ENCODE measurements at places on chromosomes 1 and 21. TPM values are rescaled to one million over a fixed set of nuclear protein-coding genes. Genes with fewer than 3 reads are reported as not detected.
A peak's percentile ranks its signal among the peaks of the same experiment; 100 is the strongest.

DNA sequence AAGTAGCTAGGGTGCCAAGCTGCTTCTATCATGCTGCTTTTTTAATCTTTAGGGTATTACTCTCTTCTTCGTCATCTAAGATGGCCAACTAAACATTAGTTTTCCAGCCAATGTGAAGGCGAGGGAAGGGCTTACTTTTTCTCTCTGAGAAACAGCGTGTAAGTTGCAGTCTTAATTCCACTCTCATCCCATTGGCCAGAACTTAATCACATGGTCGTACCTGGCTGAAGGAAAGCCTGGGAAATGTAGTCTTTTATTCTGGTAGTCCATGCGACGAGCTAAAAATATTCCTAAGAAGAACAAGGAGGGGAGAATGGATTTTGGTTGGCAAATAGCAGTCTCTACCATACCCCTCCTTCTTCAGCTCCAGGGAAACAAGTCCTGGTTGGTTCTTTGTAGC, 21.5 kb downstream of the DNAJC6 start:
- no peaks in the 10 kb centered on the region for H3K36me3 ChIP-seq
- DNase-seq, result no peak
- no peak overlapping the region for H3K4me3 ChIP-seq

GRCh38 chr1:159171688-159172501, 480 bp downstream of the CADM3 start:
- no peak for DNase-seq
- H3K27me3 ChIP-seq, result peaks cover 59% of the 10 kb centered on the region
- H3K4me1 ChIP-seq, result no peaks in the 10 kb centered on the region
- H3K36me3 ChIP-seq, result no peaks in the 10 kb centered on the region
- no peak overlapping the region for H3K27ac ChIP-seq

DNA sequence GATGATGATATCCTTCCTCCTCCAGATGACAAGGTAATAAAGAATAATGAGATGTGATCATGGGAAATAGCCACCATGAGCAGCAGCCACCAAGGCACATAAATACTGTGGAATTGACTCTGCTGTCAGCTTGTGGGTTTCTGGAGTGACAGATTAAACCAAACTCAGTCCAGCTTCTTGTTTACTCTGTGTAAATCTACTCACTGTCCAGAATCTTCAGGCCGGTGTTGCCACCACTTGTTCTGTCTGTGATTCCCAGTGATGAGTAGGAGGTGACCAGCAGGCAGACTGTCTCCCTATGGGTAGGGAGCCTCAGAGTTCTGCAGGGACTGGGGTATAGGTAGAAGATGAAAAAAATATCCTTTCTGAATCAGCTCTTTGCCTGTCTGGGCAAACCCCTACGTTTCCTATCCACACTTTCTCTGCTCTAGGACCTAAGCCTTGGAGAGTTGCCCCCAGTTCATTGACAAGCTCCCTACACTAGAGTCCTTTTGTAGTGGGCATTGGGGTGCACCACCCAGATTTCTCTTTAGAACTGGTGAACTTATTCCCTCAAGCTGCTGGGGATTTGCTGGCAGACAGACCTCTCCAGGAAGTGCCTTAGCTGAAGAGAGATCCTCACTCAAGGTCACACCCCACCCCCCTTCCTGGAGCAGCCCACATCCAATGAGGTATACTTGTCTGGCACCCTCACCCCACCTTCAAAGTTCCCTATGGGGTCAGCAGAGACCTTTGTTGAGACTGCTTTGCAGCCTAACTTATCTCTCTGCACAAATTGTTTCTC, 47.6 kb downstream of the ATP1A1 start:
- H3K27me3 ChIP-seq, result peaks cover 17% of the 10 kb centered on the region
- H3K4me1 ChIP-seq, result peaks cover 48% of the 10 kb centered on the region
- H3K4me3 ChIP-seq, result no peak overlapping the region

GRCh38 chr1:167328816-167329483, 108.3 kb downstream of the POU2F1 start:
- no peaks in the 10 kb centered on the region for H3K27me3 ChIP-seq
- no peak overlapping the region for H3K4me3 ChIP-seq
- H3K4me1 ChIP-seq, result peaks cover 8% of the 10 kb centered on the region
- no peak overlapping the region for H3K27ac ChIP-seq

DNA sequence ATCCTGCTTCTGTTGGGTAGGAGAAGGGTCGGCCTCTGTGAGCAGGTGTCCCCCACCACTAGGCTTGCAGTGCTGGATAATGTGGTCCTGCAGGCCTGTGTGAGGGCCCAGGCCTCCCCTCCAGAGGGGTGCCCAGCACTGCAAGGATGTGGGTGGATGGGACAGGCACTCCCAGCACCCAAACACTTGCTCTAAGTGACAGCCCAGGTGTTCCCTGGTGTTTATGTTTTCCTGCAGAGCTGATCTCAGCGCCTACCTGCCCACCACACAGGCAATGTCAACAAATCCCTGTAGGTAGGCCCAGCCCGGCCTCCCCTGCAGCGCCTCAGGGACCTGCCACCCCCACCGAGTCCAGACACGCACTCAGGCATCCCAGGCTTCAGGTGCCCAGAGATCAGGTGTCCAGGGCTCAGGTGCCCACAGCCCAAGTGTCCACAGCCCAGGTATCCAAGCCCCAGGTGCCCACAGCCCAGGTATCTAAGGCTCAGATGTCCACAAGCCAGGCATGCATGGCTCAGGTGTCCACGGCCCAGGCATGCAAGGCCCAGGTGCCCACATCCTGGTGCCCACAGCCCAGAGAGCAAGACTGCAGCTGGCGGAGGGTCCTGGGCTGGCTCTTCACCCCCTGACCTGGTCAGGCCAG, 59.2 kb downstream of the WNT9A start:
- no peak for DNase-seq
- no peak overlapping the region for H3K27ac ChIP-seq
- H3K4me1 ChIP-seq, result peaks cover 11% of the 10 kb centered on the region
- no peaks in the 10 kb centered on the region for H3K36me3 ChIP-seq
- H3K4me3 ChIP-seq, result no peak overlapping the region

DNA sequence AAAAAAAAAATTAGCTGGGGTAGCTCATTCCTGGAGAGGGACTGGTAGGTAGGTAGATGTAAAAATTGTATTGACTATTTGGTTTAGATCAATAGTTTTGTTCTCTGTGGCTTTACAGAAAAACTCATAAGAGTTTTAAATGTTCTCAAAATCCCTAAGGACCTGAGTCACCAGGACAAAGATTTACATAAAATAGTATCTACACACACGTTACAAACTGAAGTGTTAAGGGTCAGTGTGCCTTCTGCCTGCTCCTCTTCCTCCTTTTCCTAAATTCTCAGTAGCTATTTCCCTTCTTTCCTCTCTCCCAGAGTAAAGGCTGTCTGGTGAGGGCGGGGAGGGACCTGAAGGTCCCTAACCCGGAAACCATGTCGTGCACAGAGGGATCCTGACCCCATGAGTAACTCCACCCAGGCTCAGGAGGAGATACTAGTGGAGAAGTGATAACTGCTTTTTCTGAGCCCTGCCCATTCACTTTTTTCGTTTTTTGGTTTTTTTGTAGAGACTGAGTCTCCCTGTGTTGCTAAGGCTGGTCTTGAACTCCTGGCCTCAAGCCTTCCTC, 8.1 kb downstream of the PLEKHM2 start:
- H3K27ac ChIP-seq, result no peak overlapping the region
- peaks cover 31% of the 10 kb centered on the region for H3K4me1 ChIP-seq
- DNase-seq, result no peak
- H3K27me3 ChIP-seq, result no peaks in the 10 kb centered on the region
- H3K36me3 ChIP-seq, result peaks cover 34% of the 10 kb centered on the region
- H3K4me3 ChIP-seq, result no peak overlapping the region

- H3K27me3 ChIP-seq, result peaks cover 19% of the 10 kb centered on the region
- H3K4me3 ChIP-seq, result no peak overlapping the region
- peaks cover 17% of the 10 kb centered on the region for H3K4me1 ChIP-seq
- no peaks in the 10 kb centered on the region for H3K36me3 ChIP-seq
- peak; percentile 36 for DNase-seq
These were observed 32.0 kb downstream of the PTAFR start for GRCh38 chr1:28144203-28145135.

- peak; percentile 45 for DNase-seq
- no peaks in the 10 kb centered on the region for H3K36me3 ChIP-seq
- H3K4me1 ChIP-seq, result peaks cover 13% of the 10 kb centered on the region
- peak overlapping the region; percentile 59 for H3K4me3 ChIP-seq
These were observed 89.4 kb upstream of the IPO9 start for GRCh38 chr1:201739492-201740085.

- no peak overlapping the region for H3K27ac ChIP-seq
- peaks cover 23% of the 10 kb centered on the region for H3K4me1 ChIP-seq
- H3K4me3 ChIP-seq, result peak overlapping the region; percentile 46
- peaks cover 20% of the 10 kb centered on the region for H3K27me3 ChIP-seq
These were observed 3.0 kb downstream of the ARTN start for GRCh38 chr1:43936431-43937151.

DNA sequence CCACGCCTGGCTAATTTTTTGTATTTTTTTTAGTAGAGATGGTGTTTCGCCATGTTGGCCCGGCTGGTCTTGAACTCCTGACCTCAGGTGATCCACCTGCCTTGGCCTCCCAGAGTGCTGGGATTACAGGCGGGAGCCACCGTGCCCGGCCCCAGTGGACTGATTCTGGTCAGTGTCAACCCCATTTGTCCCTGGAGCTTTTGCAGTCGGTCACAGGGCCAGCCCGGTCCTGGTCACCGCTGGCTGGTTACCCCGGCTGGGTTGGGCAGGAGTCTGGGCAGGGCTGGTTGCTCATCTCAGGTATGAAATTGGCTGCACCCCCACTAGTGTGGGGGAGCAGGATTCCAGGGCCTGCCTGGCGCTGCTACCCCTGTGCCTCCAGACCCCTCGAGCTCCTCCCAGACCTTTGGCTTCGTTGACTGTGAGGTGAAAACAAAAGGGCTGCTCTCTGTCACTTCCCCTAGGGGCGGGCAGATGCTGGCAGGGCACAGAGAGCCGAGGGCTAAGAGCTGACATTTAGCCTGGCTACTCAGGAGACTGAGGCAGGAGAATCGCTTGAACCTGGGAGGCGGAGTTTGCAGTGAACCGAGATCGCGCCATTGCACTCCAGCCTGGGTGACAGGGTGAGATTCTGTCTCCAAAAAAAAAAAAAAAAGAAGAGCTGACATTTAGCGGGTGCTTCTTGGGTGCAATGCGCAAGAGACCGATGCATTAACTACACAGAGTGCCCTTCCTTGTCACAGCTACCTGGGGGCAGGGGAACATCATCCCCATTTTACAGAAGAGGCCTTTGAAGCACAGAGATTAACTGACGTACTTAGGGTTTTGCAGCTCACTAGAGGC, 10.6 kb downstream of the TNFRSF1B start:
- peak; percentile 51 for DNase-seq
- peaks cover 74% of the 10 kb centered on the region for H3K36me3 ChIP-seq

- no peak for DNase-seq
- no peaks in the 10 kb centered on the region for H3K36me3 ChIP-seq
- peaks cover 8% of the 10 kb centered on the region for H3K27me3 ChIP-seq
- no peaks in the 10 kb centered on the region for H3K4me1 ChIP-seq
- H3K27ac ChIP-seq, result no peak overlapping the region
These were observed 110.2 kb downstream of the FCRL5 start for GRCh38 chr1:157442065-157442464.

DNA sequence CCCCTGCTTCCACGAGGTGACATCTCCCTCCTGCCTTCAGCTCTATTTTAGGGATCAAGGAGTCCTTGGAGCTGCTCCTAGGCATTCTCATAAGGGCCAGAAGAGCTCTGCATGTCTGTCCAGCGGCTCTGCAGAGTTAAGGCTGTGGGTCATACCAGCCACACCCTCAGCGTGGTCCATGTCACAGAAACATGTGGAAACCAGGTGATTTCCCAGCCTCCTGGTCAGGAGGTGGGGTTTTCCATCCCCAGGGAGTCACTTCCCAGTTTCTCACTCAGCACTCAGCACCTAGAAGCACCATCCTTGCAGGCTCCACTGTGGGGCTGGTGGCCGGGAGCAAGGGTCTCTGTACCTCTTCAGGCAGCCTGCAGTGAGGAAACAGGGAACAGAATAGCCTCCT, 1.4 kb upstream of the TNFRSF1B start:
- no peaks in the 10 kb centered on the region for H3K27me3 ChIP-seq
- no peak overlapping the region for H3K4me3 ChIP-seq
- no peak overlapping the region for H3K27ac ChIP-seq

GRCh38 chr1:228282329-228283042, 74.6 kb downstream of the OBSCN start:
- no peaks in the 10 kb centered on the region for H3K27me3 ChIP-seq
- no peak overlapping the region for H3K27ac ChIP-seq
- no peaks in the 10 kb centered on the region for H3K4me1 ChIP-seq
- no peaks in the 10 kb centered on the region for H3K36me3 ChIP-seq
- no peak for DNase-seq
- H3K4me3 ChIP-seq, result no peak overlapping the region

DNA sequence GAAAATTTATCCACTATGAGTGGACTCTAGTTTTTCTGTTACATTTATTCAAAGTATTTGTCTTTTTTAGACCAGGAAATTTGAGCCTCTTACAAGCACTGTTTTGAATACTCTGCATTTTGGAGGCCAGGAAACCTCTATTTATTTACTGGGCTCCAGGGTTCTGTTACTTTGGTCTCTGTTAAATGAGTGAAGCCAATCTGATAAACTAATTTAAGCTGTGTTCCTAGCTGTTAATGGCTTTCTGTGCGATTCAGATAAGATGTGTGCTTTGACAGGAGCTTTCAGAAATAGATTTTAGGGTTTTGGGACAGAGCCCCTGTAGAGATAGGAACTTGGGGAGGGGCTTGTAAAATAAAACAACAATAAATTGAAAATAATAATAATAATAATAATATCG, 23.9 kb downstream of the ACKR1 start:
- no peaks in the 10 kb centered on the region for H3K4me1 ChIP-seq
- no peaks in the 10 kb centered on the region for H3K36me3 ChIP-seq
- peaks cover 10% of the 10 kb centered on the region for H3K27me3 ChIP-seq
- no peak overlapping the region for H3K4me3 ChIP-seq
- H3K27ac ChIP-seq, result no peak overlapping the region
- no peak for DNase-seq

GRCh38 chr1:207519505-207520399, 23.8 kb downstream of the CR1 start:
- H3K4me1 ChIP-seq, result no peaks in the 10 kb centered on the region
- H3K36me3 ChIP-seq, result no peaks in the 10 kb centered on the region
- no peak overlapping the region for H3K4me3 ChIP-seq

- H3K36me3 ChIP-seq, result no peaks in the 10 kb centered on the region
- no peaks in the 10 kb centered on the region for H3K4me1 ChIP-seq
- H3K4me3 ChIP-seq, result no peak overlapping the region
- peaks cover 16% of the 10 kb centered on the region for H3K27me3 ChIP-seq
These were observed 956 bp downstream of the ATP1A2 start for GRCh38 chr1:160116283-160117147.

- H3K27me3 ChIP-seq, result no peaks in the 10 kb centered on the region
- H3K27ac ChIP-seq, result peak overlapping the region; percentile 80
- peak overlapping the region; percentile 30 for H3K4me3 ChIP-seq
- H3K36me3 ChIP-seq, result peaks cover 11% of the 10 kb centered on the region
- H3K4me1 ChIP-seq, result peaks cover 75% of the 10 kb centered on the region
These were observed 4.3 kb upstream of the IKBKE start for GRCh38 chr1:206465951-206466350.

- H3K36me3 ChIP-seq, result no peaks in the 10 kb centered on the region
- peaks cover 3% of the 10 kb centered on the region for H3K27me3 ChIP-seq
- no peak for DNase-seq
- H3K4me3 ChIP-seq, result no peak overlapping the region
- no peak overlapping the region for H3K27ac ChIP-seq
- H3K4me1 ChIP-seq, result no peaks in the 10 kb centered on the region
These were observed 11.1 kb upstream of the GJB5 start for GRCh38 chr1:34743775-34744174.

NOS1AP gene
- not detected for total RNA-seq

S100A11 gene
- 293 TPM for total RNA-seq

SOAT1 gene
- 78.3 TPM for total RNA-seq

RGS8 gene
- not detected for total RNA-seq

FAM151A gene
- not detected for total RNA-seq

MMP23B gene
- total RNA-seq, result 2.0 TPM

WLS gene
- total RNA-seq, result not detected

CRYZ gene
- total RNA-seq, result 15.3 TPM

SPRR4 gene
- total RNA-seq, result not detected

RGS5 gene
- 0.66 TPM for total RNA-seq

C1orf87 gene
- not detected for total RNA-seq

Data from activated CD8-positive, alpha-beta T cell treated with anti-CD3 and anti-CD28 coated beads, Interleukin-2, amount 10 ng/mL, durations not matched to agents 7 days and 5 days (primary cell).